Dorsolateral prefrontal cortex (tissue), 122 donors: ENCODE measurements at places on chromosomes 7 and 10.

- no peak for DNase-seq
These were observed 1.5 kb upstream of the SEMA3A start for GRCh38 chr7:84196084-84196503.

GRCh38 chr7:1883031-1883761, 213.1 kb downstream of the ELFN1 start:
- DNase-seq, result no peak

DNA sequence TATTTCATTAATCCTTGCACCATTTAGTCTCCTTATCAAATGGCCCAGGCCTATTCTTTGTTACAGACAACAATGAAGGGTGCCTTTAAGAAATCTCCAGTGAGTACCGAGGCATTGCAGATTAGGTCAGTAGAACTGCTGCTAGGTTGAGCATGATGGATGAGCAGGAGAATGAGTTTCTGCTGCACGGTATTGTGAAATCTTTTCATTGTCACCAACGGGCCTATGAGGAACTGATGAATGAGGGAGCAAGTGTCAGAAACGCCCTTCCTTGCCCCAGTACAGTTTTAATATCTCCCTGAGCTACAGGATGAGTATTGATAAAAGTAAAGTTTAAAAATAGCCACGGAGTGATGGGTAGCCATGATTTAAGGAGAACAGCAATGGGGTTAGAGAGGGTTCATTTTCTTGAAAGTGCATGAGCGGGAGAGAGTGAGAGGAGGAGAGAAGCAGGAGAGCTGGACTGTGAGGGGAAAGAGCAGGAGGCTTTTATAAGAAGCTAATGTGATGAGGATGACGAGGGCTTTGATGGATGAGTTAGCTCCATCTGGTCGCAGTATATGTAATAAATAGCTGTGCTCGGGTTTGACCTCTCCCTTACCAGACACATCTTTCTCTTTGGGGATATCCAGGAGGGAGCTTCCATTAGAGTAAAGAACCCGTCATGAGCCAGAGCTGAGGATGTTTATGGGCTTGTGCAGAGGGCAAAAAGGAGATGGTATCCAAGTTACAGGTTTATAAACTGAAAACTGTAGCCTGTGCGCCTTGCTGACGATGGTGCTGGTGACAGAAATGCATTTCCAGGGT, 526.1 kb downstream of the LRMDA start:
- DNase-seq, result no peak

DNA sequence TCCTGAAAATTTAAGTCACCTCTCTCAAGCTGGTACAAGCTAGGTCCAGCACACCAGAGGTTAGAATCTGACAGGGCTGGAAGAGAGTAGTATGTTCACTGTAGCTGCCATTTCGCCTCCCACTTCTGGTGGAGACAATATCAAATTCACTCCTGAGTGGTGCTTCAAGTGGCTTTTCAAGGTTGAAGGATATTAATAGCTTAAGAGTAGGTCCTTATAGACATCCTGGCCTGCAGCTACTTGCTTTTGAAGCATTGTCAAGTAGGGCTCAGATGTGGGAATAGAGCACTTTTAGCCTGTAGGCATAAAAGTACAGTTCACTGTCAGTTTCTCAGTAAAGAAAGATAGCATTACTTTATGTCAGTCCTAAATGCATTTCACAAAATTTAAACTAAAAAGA, 270.5 kb upstream of the PLPP4 start:
- no peak for DNase-seq

GRCh38 chr10:11810313-11810766, 12.8 kb upstream of the PROSER2 start:
- no peak for DNase-seq

DNA sequence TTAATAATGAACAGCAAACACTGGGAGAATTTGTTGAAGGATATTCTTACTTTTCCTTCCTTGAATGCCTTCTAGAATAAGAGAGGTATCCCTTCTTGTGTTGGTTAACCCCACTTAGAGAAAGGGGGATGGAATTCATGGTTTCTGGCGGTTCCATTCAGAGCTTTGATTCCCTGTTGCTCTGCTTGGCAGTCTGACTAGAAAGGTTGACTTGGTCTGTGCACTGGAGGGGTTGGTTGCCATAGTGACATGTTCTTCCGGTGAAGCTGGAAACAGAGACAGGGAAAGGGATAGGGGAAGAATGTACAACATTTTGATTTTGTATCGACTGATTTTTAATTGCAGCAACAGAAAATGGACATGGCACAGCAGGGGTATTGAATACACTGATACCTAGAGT, 2.5 kb downstream of the TMEM178B start:
- DNase-seq, result peak; percentile 25

- no peak for DNase-seq
These were observed 82.9 kb downstream of the CFTR start for GRCh38 chr7:117562759-117563158.
